ENCODE measurements at places on chromosomes 11 and 22. TPM values are rescaled to one million over a fixed set of nuclear protein-coding genes. Genes with fewer than 3 reads are reported as not detected.

LRRC10B gene
- total RNA-seq: 0.14 TPM

APOA4 gene
- not detected for total RNA-seq

SLC6A5 gene
- not detected for total RNA-seq

WT1 gene
- not detected for total RNA-seq

MUC2 gene
- not detected for total RNA-seq

FREY1 gene
- total RNA-seq: 0.21 TPM

WNT7B gene
- 29.7 TPM for total RNA-seq

FAT3 gene
- under 0.01 TPM for total RNA-seq

ELFN2 gene
- total RNA-seq: 3.2 TPM

All from airway epithelial cell (primary cell).